GM13976 (cell line): ENCODE measurements at places on chromosomes 3 and 15.
A peak's percentile ranks its signal among the peaks of the same experiment; 100 is the strongest.

- no peak for DNase-seq
Measured at GRCh38 chr15:51356147-51356546, 14.7 kb downstream of the GLDN start.

- peak; percentile 62 for DNase-seq
Measured at GRCh38 chr15:99105514-99106341, 848 bp downstream of the SYNM start.

DNA sequence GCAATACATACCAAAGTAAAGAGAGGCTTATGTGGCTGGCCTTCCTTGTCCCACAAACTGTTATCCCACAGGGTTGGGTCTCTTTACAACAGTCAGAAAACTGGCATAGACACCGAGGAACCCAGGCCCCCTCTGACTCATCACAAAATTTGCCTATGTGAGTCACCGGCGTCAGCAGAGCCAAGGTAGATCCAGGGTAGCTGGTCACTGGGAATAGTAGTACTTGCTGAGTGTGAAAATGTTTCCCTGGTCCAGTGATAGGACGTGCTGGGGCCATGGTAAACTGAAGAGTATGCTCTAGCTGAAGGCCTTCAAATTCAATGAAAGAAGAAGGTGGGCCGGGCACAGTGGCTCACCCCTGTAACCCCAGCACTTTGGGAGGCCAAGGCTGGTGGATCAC lies 27.1 kb upstream of the SKIL start:
- DNase-seq = no peak

DNA sequence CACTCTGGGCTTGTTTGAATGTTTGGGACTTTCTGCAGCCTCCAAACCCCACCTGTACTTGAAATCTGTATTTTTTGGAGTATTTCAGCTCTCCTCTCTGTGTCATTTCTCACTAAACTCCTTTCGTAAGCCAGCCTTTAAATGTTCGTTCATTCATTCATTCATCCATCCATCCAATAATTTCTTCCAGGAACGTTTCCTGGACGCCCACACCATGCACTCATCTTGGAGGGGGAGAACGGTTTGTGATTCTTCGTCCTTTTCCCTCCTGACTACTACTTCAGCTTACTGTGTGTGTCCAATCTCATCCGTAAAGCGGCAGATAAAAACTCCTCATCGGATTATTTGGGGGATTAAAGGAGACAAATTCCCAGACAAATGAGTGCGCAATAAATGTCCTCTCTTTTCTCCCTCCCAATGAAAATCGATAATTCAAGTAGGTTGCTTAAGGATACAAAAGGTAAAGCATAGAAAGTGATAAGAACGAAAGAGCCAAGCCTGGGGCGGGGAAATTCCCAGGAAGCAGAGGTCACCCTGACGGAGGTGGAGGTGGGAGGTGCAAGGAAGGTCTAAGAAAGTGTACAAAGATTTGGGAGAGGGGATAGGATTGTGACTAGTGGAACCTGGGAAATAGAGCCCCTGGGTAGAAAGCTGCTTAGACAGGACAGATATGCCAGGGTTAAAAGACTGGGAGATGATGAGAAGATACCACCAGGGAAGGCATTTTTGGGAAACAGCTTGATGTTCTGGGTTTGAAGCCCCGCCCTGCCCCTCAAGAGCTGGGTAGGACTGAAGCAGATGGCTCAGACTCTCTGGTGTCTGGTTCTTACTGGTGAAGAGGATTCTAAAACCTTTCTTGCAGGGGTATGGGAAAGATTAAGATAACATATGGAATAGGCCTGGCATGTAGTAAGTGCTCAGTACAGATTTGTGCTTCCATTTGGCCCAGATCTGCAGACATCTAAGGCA lies 896 bp upstream of the KLHL25 start:
- DNase-seq = no peak

- no peak for DNase-seq
Measured at GRCh38 chr3:105807701-105808100, 61.1 kb downstream of the CBLB start.

DNA sequence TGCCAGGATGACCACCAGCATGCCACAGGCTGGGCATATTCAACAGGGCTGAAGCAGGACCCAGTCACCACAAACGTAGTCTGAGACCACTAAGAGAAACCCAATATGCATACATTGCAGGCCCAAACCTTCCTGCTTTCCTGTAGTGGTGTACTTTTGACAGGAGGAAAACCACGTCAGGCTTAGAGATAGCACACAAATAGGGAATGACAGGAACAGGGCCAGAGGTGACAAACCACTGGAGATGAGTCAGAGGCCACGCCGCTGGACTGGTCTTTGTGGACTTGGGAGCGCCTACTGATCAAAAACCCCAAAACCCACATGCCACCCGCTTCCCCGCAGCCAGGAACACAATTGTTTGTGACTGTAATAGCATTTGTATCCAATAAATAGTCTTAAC lies 3.6 kb upstream of the EFCAB12 start:
- no peak for DNase-seq
